NCI-H460 (cell line): ENCODE measurements at places on chromosomes 5 and 9. TPM values are rescaled to one million over a fixed set of nuclear protein-coding genes. Genes with fewer than 3 reads are reported as not detected.

The AHRR gene
- 3.2 and 3.7 TPM in 2 replicates for total RNA-seq

The NOXA1 gene
- total RNA-seq = 0.92 and 2.0 TPM in 2 replicates

The DNAJC25 gene
- total RNA-seq = 10.5 and 12.0 TPM in 2 replicates

The PCDHGA7 gene
- 0.54 and 0.55 TPM in 2 replicates for total RNA-seq

The LRRC26 gene
- not detected in 2 replicates for total RNA-seq

The DOK3 gene
- 0.61 and 1.2 TPM in 2 replicates for total RNA-seq

The ZBED3 gene
- 2.9 and 3.3 TPM in 2 replicates for total RNA-seq

The PCDHA3 gene
- not detected in 2 replicates for total RNA-seq

The RANBP3L gene
- total RNA-seq = 0.17 TPM in 1 of 2 replicates, not detected in the other

The CD180 gene
- total RNA-seq = not detected in 2 replicates

The FBN2 gene
- total RNA-seq = 29.7 and 29.8 TPM in 2 replicates

The BTNL9 gene
- total RNA-seq = 1.0 TPM in 2 replicates

The SLC22A4 gene
- total RNA-seq = 4.3 and 5.6 TPM in 2 replicates
